HFFc6 (cell line): ENCODE measurements at places on chromosomes 5 and 9.

GRCh38 chr5:95059636-95060035, 225.3 kb downstream of the MCTP1 start:
- H3K27ac ChIP-seq = no peak overlapping the region
- H3K4me3 ChIP-seq = peak overlapping the region; percentile 30; the same call in 1 of the 2 replicates
- DNase-seq = no peak
- peaks cover 24% of the 10 kb centered on the region; the same call in 1 of the 2 replicates for H3K4me1 ChIP-seq
- no peaks in the 10 kb centered on the region for H3K36me3 ChIP-seq

- no peak for DNase-seq
- no peak overlapping the region for H3K4me3 ChIP-seq
- no peak overlapping the region for H3K27ac ChIP-seq
- peaks cover 8% of the 10 kb centered on the region for H3K36me3 ChIP-seq
- H3K4me1 ChIP-seq = peaks cover 14% of the 10 kb centered on the region
Observed at GRCh38 chr5:109027983-109028607, 280.4 kb downstream of the FER start.

DNA sequence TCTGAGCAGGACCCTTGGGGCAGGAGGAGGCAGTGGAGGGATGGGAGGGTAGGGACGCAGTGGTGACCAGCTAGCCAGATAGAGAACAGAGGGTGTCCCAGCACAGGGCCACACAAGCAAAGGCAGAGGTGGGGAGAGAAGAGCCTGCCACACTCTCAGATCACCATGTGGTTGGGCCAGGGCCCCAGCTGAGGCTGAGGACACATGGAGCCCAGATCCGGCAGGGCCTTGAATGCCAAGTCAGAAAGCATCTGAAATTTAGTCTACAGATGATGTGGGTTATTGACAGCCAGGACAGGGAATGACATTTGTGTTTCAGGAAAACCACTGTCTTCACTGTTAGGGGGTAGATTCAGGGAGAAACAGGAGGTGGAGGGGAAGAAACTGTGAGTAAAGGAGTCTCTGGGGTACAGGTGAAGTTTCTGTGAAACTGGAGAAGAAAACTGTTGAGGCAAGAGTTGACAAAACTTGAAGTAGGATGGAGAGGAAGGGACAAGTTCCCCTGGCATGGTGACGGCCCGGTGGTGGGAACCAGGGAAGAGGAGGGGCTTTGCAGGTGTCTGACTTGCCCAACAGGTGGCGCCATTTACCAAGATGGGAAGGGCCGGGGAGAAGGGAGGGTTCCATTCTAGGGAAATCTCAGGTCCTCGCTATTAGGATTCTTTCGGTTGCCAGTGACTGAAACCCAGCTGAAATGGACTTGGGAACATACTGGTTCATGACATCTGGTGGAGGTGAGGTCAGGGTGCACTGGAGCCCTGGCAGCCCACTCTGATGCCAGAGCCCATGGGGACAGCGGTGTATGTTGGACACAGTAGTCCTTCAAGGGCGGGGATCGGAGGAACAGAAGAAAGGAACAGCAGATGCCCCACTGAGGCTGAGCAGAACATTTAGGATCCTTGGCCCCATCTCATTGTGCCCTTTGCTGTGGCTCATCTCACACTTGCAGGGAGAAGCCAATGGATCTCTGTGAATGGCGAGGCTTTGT, 100.1 kb downstream of the KCNIP1 start:
- H3K36me3 ChIP-seq = no peaks in the 10 kb centered on the region
- DNase-seq = peak; percentile 4
- H3K27ac ChIP-seq = no peak overlapping the region
- H3K27me3 ChIP-seq = peaks cover 60% of the 10 kb centered on the region
- no peaks in the 10 kb centered on the region; the same call in 1 of the 2 replicates for H3K4me1 ChIP-seq

GRCh38 chr5:148186248-148187003, 16.4 kb upstream of the SPINK6 start:
- peaks cover 2% of the 10 kb centered on the region; the same call in 1 of the 2 replicates for H3K27me3 ChIP-seq
- DNase-seq = no peak
- no peaks in the 10 kb centered on the region for H3K36me3 ChIP-seq
- no peak overlapping the region for H3K4me3 ChIP-seq

DNA sequence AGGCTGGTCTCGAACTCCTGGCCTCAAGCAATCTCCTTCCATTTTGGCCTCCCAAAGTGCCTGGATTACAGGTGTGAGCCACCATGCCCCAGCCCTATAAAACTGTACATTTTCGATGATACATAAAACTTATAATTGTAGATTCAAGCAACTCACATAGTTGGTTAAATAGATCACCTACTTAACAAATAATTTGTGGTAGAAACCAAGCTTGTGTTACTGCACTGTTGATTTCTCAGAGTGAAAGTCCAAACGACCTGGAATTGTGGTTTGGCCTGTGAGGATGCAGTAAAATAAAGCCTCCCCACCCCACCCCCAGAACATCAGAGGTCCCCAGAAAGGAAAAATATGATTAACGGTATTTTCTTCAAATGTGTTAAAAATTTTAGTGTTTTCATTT, 92.7 kb downstream of the TRIO start:
- H3K4me1 ChIP-seq = peaks cover 98% of the 10 kb centered on the region
- no peak for DNase-seq
- H3K27me3 ChIP-seq = peaks cover 3% of the 10 kb centered on the region
- H3K27ac ChIP-seq = peak overlapping the region; percentile 74

GRCh38 chr9:65426231-65426630, 141.2 kb upstream of the FOXD4L5 start:
- H3K4me1 ChIP-seq = no peaks in the 10 kb centered on the region
- H3K27me3 ChIP-seq = peaks cover 3% of the 10 kb centered on the region
- H3K4me3 ChIP-seq = no peak overlapping the region
- DNase-seq = no peak
- H3K27ac ChIP-seq = no peak overlapping the region

- H3K4me1 ChIP-seq = no peaks in the 10 kb centered on the region
- H3K27me3 ChIP-seq = no peaks in the 10 kb centered on the region
- H3K4me3 ChIP-seq = no peak overlapping the region
- H3K36me3 ChIP-seq = no peaks in the 10 kb centered on the region
Observed at GRCh38 chr9:31005086-31005665, 1379.3 kb upstream of the ACO1 start.

DNA sequence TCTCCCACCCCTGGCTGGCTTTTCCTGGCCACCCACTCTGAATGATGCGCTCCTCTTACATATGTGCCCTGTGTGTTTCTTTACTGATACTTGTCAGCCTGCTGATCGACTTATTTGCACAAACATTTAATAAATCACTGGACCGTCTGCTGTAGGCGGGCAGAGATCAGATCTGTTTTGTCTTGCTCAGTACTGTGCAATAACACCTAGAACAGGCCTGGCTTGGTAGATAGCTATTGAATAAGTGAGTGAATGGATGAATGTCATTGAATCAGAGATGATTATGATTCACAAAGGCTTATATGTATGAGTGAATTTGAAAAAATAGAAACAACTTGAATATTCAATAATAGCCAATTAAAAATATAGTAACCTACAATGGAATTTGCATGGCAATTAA, 165.1 kb downstream of the RGS3 start:
- DNase-seq = no peak
- peaks cover 53% of the 10 kb centered on the region for H3K4me1 ChIP-seq
- no peak overlapping the region for H3K4me3 ChIP-seq
- H3K27ac ChIP-seq = no peak overlapping the region

- DNase-seq = peak; percentile 8
- no peaks in the 10 kb centered on the region for H3K36me3 ChIP-seq
- H3K27ac ChIP-seq = no peak overlapping the region
- H3K27me3 ChIP-seq = peaks cover 52% of the 10 kb centered on the region
- peaks cover 13% of the 10 kb centered on the region for H3K4me1 ChIP-seq
Observed at GRCh38 chr5:42250-42649, 49.7 kb upstream of the PLEKHG4B start.

GRCh38 chr9:121499177-121499426, 542 bp downstream of the GGTA1 start:
- peaks cover 10% of the 10 kb centered on the region; the same call in 1 of the 2 replicates for H3K36me3 ChIP-seq
- H3K27ac ChIP-seq = no peak overlapping the region
- peaks cover 24% of the 10 kb centered on the region for H3K4me1 ChIP-seq
- peak overlapping the region; percentile 82 for H3K4me3 ChIP-seq

GRCh38 chr5:180809403-180810209, 7.0 kb upstream of the MGAT1 start:
- peaks cover 62% of the 10 kb centered on the region for H3K4me1 ChIP-seq
- H3K27ac ChIP-seq = peak overlapping the region; percentile 88
- H3K27me3 ChIP-seq = no peaks in the 10 kb centered on the region; the same call in 1 of the 2 replicates
- no peaks in the 10 kb centered on the region for H3K36me3 ChIP-seq
- peak overlapping the region; percentile 92 for H3K4me3 ChIP-seq

DNA sequence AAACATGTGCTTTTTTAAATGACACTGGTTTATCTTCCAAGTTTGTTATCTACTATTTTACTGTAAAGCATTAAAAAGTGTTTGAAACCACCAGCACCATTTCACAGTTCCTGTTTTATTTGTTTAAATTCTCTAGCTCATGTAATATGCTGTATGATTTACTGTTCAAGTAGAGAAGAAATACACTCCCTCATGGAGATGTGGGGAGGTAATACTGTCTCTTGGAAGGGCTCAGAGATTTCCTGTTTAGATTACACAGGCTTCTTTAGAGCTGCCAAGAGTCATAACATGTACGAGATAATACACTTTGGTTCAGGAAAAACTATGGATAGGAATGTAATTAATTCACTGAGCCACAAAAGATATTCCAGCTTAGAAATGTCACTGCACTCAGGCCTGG, 135.0 kb upstream of the CCDC152 start:
- DNase-seq = no peak
- H3K27ac ChIP-seq = no peak overlapping the region
- H3K4me3 ChIP-seq = no peak overlapping the region
- no peaks in the 10 kb centered on the region for H3K27me3 ChIP-seq

DNA sequence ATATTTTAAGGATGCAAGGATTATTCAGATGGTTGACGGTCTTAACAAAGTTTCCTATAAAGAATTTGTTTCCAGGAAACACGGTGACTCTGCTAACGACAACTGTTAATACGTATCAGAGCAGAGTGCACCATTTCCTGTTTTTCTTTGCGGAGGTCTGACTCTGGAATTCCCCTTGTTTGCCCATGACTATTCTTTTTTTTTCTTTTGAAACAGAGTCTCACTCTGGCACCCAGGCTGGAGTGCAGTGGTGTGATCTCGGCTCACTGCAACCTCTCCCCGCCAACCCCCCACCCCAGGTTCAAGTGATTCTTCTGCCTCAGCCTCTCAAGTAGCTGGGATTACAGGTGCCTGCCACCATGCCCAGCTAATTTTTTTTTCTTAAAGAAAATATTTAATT, 115.9 kb downstream of the CDC42SE2 start:
- no peak overlapping the region for H3K27ac ChIP-seq
- H3K4me1 ChIP-seq = peaks cover 47% of the 10 kb centered on the region
- DNase-seq = no peak
- peaks cover 4% of the 10 kb centered on the region; the same call in 1 of the 2 replicates for H3K36me3 ChIP-seq

- H3K27me3 ChIP-seq = no peaks in the 10 kb centered on the region; the same call in 1 of the 2 replicates
- H3K4me1 ChIP-seq = peaks cover 44% of the 10 kb centered on the region
- peak overlapping the region; percentile 100 for H3K4me3 ChIP-seq
- H3K27ac ChIP-seq = peak overlapping the region; percentile 73
- peaks cover 31% of the 10 kb centered on the region for H3K36me3 ChIP-seq
Observed at GRCh38 chr5:6634306-6634705, 1.1 kb downstream of the SRD5A1 start.

DNA sequence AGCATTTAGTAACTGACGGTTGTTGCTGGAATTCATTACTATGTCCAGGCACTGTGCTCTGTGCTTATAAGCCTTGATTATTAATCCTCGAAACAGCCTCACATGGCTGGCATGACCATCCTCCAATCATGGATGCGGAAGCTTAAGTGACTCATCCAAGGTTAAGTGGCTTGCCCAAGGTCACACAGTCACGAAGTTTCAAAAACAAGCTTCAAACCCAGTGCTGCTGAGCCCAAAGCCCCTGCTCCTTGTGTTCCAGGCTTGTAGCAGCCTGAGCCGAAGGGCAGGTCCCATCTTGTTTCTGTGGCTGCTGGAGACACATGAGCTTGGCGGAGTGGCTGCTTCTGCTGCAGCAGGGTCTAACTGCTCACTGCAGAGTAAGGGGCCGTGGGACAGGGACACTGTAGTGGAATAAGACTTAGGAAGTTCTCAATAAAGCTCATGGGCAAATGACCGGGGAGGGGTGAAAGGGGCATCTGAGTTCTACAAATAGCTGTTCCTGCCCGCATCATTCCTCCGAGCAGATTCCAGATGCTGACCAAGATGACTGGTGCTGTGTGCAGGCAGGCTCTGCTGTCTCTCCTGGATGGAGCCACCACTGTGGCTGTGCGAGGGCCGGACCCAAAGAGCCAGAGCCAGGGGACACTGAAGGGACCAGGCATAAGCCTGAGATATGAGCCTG, 32.4 kb downstream of the WHRN start:
- no peaks in the 10 kb centered on the region for H3K27me3 ChIP-seq
- no peak overlapping the region for H3K27ac ChIP-seq
- H3K4me3 ChIP-seq = no peak overlapping the region
- peaks cover 12% of the 10 kb centered on the region for H3K4me1 ChIP-seq

- H3K4me1 ChIP-seq = no peaks in the 10 kb centered on the region
- H3K27ac ChIP-seq = no peak overlapping the region
- DNase-seq = no peak
Observed at GRCh38 chr5:16345454-16345853, 120.1 kb downstream of the ZNF622 start.

DNA sequence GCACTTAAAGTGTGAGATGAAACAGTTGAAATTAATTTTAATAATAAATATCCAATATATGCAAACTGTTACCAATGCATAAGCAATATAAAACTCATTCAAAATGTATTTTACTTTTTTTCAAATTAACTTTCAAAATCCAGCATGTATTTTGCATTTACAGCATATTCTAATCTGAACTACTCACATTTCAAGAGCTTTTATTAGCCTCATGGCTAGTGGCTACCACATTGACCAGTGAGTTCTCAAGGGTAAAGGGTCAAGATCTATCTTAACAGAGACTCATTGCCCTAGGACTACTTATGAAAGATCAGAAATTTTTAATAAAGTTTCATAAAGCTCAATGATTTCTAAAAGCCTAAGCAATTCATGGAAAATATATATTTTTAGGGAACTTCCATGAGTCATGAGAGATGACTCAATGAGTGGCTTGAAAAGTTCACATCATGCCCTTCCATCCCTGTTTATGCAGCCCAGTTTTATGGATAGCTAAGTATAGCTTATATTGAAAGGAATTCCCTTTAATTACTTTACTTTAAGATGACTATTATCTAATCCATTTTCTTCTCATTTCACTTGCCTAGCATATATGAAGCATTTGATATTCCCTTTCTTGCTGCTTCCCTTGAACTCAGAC, 608.6 kb downstream of the SLCO4C1 start:
- H3K36me3 ChIP-seq = no peaks in the 10 kb centered on the region
- no peak overlapping the region for H3K4me3 ChIP-seq
- no peaks in the 10 kb centered on the region for H3K4me1 ChIP-seq
- no peak for DNase-seq

- peaks cover 13% of the 10 kb centered on the region for H3K27me3 ChIP-seq
- no peak for DNase-seq
- H3K4me1 ChIP-seq = no peaks in the 10 kb centered on the region; the same call in none of the 2 replicates
- no peaks in the 10 kb centered on the region for H3K36me3 ChIP-seq
Observed at GRCh38 chr9:444528-444927, 229.9 kb downstream of the DOCK8 start.
